Stimulated activated CD4-positive, alpha-beta T cell treated with anti-CD3 and anti-CD28 coated beads, Interleukin-1b, Interleukin-23, amount 100 ng/mL, for 4 hours (primary cell): ENCODE measurements at places on chromosomes 11 and 22.

- no peak for DNase-seq
Measured at GRCh38 chr11:105071089-105071732, 26.1 kb upstream of the CARD16 start.

- no peak for DNase-seq
Measured at GRCh38 chr22:46415776-46416519, 80.4 kb downstream of the TRMU start.

DNA sequence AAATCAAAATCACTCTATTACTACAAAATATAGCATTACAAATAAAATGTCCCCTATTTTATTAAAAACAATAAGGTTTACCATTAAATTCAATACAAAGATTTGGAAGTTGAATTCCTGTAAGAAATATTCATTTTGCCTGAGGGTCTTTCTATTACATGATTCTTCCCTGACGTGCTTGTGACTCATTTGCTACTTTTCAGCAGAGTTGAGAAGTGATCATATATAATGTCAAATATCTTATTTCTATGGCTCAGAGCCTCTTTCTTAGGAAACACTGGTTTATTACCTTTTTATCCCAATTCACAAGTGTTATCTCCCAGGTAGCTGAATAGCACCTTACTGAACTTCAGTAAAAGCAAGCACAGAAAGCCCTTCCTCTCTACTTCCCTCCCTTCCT lies 65.2 kb upstream of the CNTN5 start:
- DNase-seq: no peak

- DNase-seq: no peak
Measured at GRCh38 chr11:19366992-19367709, 126.4 kb upstream of the E2F8 start.

DNA sequence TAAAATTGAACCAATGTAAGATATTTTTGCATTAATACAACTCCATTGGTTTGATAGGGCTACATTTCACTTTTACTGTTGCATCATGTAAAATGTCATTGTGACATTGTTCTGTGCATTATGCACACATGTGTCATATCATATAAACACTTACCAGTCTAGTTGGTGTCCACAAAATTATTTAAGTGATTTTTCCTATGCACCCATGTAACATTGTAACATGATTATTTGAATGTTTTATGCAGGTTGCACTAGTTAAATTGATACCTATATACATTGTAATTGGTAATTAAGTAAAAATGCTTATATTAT lies 9.6 kb upstream of the BIRC3 start:
- no peak for DNase-seq

DNA sequence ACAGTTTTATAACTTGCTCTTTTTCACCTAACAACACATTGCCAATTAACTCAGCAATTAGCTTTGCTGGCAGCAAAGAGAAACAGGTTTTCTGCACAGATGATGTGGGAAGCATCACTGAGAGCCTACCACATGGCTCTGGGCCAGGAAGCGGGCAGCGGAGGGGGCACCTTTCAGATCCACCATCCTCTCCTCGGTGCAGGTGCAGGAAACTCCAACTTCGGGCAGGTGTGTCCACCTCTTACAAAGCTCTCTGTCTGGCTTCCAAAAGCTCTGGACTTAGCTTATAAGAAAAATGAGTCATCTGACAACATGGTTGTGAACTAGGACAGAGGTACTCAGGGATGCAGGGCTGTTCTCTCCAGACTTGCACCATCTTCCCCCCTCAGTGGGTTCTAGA lies 77.0 kb downstream of the RPS6KA4 start:
- DNase-seq: no peak

DNA sequence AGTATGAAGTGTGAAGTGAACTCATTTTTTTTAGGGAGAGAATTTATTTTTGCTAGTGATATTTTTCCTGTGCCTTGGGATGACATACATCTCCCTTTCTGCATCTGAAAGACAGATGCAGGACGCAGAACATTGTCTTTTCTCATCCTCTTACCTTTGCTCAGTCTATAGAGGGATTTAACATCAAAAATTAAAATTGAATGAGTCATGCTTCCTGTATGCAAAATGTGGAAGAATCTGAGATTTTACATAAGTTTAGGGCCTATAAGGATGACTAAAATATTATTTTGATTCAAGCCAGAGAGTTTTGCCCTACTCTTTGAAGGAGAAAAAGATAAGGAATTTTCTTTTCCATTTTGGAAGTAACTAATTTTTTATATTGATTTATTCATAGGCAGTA lies 27.3 kb downstream of the XRCC6 start:
- no peak for DNase-seq

GRCh38 chr11:952406-953385 lies 27.0 kb downstream of the AP2A2 start:
- no peak for DNase-seq

GRCh38 chr11:133945087-133945974 lies 11.4 kb downstream of the IGSF9B start:
- peak; percentile 64 for DNase-seq

- DNase-seq: no peak
Measured at GRCh38 chr11:124798991-124799347, 1.2 kb downstream of the MSANTD2 start.
